ENCODE measurements at places on chromosomes 7 and 10.

DNA sequence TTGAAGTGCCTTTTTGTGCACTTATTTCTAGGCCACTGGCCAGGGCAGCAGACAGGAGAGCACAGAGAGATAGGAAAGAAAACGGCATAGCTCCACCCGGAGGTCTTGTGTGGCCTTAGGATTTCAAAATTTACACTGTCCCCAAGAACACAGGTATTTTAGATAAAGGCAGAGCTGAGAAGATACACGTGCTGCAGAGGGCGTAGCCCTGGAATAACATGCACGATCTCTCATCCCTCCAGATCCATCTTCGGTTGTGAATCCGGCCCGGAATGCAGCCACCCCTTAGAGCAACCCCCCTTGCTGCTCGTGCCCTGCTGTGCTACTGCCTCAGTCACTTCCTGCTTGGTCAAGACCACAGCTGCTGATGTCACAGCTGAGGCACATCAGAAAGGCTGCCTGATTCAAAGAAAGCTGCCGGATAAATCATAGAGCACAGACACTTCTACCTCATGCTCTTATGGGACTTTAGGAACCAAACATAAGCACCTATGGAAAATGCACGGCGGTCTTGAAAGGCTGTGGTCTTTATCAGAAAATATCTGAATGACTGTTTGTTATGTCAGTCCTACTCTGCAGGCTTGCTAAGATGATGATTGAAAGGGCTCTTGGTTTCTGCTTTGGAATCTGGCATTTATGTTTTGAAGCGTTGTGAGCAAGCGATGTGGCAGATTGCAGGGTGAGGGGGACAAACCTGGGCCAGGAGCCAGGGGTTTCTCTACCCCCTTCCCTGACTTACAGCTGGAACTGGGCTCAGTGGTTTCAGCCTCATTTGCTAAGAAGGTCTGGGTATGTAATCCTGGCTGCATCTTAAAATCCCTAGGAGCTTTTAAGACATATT, 152.0 kb downstream of the SVIL start:
- DNase-seq, result peak; percentile 28

GRCh38 chr10:1653321-1653720, 84.0 kb downstream of the ADARB2 start:
- peak; percentile 3 for DNase-seq

- DNase-seq, result no peak
These were observed 253.1 kb upstream of the PITRM1 start for GRCh38 chr10:3425716-3426115.

- DNase-seq, result peak; percentile 80
These were observed 6.5 kb downstream of the ARPC1B start for GRCh38 chr7:99380823-99381663.

GRCh38 chr7:81301815-81302214, 383.0 kb upstream of the SEMA3C start:
- no peak for DNase-seq

DNA sequence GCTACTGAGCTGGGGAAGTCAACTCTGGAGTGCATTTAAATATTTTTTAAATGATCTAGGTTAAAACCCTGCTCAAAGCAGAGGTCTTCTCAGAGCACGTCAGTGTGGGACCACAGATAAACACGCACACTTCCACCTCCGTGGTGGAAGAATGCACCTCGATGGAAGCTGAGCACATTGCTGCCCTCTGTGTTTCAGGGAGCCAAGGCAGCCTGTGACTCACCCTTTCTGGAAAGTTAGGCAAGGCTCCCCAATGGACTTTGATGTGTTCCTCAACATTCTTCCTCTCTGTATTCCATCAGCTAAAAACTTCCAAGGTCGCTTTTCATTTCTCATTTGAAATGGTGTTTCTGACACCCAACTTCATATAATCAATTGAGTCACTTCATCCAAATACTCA, 170.8 kb upstream of the KMT2E start:
- DNase-seq, result no peak

- no peak for DNase-seq
These were observed 139.8 kb downstream of the RPS24 start for GRCh38 chr10:78173360-78174015.

- no peak for DNase-seq
These were observed 25.3 kb upstream of the CUX1 start for GRCh38 chr7:101792051-101792681.

GRCh38 chr7:84821671-84822534, 365.0 kb downstream of the SEMA3D start:
- no peak for DNase-seq

DNA sequence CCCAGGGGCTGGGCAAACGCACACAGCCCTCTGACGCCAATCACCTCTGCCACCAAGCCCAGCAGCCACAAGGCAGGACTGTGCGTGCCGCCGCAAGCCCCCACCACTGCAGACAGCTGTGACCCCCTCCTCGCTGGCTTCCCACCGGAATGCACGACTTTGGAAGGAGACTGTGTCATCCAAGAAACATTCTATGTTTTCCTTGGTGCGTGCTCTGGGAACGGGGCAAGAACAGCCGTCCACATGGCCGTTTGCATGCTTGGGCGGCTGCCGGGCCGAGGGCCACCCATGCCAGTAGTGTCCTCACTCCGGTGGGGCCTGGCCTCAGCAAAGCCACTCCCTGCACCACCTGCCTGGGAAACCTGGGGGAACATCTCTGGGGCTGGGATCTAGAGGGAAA, 17.6 kb upstream of the ELN start:
- no peak for DNase-seq

DNA sequence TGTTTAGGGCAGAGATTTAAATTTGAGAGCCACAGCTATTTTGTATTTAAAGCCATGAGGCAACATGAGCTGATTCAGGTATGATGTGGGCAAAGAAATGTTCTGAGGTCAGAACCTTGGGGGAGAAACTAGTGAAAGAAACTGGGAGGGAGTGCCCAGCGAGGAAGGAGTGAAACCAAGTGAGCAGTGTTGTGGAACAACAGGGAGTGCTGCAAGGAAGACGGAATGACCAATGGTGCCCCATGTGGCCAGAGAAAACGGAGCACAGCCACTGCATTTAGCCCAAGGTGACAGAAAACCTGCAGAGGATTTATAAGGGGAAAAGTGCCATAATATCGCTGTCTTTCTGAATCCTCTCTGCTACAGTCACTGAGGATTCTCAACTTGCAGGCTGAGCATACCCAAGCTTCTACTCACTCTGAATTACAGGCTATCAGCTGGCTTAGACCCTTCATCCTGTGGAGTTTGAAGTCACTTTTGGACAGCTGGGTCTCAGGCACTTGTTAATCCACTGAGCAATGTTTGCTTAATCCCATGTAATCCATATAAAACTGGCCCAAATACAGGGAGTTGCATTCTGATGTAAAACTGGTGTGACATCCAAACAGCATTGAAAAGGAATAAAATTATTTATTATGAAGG, 777.3 kb downstream of the CCSER2 start:
- no peak for DNase-seq
